ENCODE measurements at places on chromosomes 4 and X.

DNA sequence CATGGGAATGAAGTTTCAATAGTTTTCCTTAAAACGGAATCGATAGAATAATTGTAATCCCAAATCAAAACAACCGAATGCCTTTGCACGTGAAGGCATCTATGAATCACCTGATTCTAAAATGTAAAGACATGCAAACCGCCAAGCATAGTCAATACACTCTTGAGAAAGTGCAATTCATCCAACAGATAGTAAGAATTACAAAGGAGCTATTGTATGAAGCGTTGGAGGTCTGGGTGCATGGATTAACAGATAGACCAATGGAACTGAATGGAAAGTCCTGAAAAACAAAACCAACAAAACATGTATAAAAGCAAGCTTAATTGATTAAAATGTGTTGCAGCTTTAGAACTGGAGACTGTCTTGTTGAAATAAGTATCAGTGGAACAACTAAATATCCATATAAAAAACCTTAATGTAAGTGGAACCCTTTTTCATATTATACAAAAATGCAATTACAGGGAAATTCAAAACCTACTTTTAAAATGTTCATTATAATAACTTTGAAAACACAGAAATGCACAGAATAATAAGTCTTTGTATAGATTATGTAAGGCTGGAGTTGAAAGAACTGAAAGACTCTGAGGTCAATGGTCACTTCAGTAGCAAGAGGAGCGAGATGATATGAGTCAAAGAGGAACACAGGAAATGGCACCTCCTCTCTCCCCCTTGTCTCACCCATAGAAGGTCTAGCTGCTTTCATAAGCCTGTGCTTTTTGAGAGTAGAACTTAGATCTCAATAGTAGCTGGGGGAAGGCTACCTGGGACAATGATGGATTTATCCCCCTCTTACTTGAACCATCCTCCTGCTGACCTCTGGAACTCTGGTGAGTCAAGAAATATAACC lies 20.1 kb downstream of the MAGEC2 start:
- no peak for DNase-seq

DNA sequence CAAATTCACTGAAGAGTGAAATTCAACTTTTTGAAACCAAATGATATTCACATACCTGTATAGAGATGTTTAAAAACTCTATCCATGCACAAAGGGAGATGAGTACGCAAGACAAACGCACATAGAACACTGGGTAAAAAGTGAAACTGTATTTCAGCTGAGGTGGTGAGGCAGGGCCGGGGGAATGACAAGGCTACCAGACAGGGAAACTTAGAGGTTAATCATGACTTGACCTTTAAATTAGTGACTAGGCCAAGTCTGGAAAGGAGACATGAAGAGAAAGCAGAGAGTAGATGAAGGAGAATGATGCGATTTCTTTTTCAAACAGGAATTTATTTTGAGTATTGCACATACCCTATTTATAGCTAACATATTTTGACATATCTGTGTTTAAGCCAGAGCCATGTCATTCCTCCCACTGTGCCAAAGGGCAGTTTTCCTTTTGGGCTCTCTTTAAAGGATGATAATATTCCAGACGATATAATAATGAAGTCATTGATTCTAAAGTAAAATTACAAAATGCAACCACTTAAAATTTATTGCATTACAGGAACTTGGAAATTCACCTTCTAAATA lies 49.4 kb downstream of the ARHGEF6 start:
- no peak for DNase-seq

DNA sequence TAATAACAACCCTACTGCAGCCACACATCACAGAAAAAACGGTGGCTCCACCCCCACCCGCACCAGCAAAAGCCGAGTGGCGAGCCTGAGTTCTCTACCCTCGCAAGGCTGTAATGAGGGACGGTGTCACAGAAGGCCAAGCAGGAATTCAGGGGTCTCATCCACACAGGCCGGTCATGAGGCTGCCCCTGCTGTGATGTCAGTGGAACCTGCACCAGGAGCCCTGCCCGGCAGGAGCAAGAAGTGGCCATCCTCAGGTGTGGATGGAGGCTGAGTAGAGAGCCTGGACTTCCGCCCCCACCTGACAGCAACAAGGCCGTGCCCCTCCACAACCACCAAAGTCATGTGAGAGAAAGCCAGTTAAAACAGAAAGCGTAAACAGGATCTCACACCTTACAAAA lies 20.6 kb downstream of the LYAR start:
- no peak for DNase-seq

DNA sequence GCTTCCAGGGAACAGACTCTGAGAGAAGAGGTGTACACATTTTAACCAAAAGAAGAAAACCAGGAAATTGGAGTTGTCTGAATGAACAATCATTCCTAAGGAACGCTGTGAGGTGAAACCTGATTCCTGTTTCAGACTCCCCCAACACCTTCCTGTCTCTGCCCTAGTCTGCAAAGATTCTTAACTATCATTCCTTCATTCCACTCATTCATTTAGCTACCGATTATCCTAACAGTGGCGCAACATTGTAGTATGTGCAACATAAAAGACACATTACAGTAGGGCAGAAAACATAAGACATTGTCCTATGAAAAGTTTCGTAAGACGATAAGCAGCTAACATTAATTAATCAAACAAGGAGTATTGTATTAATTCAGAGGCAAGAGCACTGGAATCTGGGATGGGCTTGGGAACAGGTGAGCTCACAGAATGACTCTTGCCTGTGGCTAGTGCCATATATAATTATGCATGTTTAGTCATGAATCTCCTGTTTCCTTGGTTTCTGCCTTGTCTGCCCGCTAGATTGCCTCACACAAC lies 23.8 kb upstream of the ADH7 start:
- DNase-seq = no peak

- DNase-seq = no peak
Observed at GRCh38 chr4:164779080-164779479, 25.1 kb downstream of the SMIM31 start.

DNA sequence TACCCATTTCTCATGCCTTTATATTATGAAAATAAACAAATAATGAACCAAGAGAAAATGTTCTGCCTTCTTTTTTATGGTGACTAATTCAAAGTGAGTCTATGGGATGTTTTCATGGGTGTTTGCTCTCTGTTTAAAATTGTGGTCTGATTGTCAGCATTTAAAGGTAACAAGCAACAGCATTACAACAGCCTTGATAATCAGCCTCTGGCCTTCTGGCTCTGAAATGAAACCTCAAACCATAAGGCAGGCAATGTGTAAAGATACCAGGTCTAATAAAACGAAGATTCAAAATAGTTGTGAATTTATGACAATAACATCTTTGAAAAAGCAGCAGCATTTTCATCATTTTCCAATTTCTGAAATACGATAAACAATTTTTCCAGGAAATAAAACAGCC lies 63.7 kb downstream of the FAM13A start:
- no peak for DNase-seq

DNA sequence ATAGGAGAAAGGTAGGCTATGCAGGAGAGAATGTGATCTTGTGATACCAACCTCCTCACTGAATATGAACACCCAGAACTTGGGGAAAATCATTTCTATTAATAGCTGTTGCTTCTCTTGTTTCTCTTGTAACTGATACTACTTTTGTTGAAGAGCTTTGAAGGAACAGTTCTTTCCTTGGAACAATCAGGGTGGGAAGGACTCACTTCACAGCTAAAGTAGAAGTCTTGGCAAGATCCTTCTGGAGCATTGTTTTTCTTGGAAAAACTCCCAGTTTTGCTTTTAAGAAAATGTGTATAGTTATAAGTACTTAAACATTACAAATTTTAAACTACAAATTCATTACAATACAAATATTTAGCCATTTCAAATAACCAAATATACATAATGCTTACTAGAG lies 19.1 kb upstream of the XK start:
- DNase-seq = no peak

- DNase-seq = no peak
Observed at GRCh38 chrX:131477498-131477897, 66.4 kb upstream of the OR13H1 start.

DNA sequence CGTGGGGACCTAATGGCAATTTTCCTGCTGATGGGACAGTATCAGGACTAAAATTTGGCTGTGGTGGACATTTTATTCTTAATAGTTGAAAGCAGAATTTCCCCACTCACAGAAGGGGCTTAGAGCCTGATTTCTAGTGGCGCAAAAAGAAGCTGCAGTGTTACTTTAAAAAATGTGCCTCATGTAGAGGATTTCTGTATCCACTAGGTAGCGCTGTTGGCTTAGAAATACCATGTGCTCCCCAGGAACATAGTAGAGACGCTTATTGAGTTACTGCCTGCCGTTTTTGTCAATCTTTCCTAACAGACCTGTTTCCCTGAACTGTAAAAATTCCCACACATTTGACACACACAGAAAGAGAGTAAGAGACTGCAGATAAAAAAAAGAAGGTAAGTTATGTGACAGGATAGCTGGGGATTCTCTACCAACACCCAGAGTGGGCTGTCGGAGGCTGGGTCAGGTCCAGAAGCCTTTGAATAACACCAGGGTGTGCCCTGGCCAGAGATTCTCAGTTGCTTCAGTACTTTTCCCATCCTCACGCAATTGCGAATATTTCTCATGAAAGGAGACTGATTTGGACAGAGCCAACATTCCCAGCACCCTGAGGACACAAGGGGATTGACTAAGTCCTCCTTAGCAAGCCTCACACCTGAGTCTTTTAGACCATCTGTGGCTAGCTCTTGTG lies 88.4 kb downstream of the ZXDA start:
- DNase-seq = peak; percentile 67

- DNase-seq = no peak
Observed at GRCh38 chr4:16609170-16609758, 289.2 kb downstream of the LDB2 start.

DNA sequence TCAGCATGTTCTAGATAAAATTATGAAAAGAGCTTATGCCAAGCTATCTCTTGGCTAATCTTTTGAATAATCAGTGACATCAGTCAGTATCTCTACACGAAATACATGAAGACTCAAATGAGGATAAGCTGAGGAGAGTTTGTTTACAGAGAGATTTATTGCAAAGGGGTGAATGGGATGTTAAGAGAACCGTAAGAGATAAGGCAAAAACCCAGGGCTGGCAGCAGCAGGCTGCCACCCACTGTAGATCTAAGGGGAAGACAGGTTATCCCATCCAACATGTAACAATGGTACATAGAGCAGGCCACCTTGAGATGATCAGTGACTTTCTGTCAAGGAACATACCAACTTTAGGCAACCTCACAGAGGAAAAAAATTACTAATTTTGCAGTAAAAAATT lies 432.1 kb upstream of the NR3C2 start:
- no peak for DNase-seq

DNA sequence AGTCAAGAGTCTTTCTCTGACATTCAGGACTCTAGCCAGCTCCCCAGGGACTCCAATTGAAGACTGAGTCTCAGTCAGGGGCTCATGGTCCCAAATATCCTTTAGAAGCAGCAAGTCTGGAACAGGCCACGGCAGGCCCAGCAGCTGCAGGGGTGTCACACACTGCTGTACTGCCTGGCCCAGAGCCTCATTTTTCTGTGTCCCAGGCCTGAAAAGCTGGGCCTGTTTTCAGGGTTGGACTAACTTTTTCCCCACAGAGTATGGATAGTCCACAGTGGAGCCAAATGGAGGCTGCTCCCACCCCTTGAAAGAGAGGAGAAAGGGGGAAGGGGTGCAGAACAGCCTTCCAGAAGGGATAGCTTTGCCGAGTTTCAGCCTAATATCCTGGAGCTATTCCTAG lies 146.8 kb upstream of the NALF2 start:
- no peak for DNase-seq

- DNase-seq = no peak
Observed at GRCh38 chr4:131613824-131614216, 1535.3 kb upstream of the PCDH10 start.

DNA sequence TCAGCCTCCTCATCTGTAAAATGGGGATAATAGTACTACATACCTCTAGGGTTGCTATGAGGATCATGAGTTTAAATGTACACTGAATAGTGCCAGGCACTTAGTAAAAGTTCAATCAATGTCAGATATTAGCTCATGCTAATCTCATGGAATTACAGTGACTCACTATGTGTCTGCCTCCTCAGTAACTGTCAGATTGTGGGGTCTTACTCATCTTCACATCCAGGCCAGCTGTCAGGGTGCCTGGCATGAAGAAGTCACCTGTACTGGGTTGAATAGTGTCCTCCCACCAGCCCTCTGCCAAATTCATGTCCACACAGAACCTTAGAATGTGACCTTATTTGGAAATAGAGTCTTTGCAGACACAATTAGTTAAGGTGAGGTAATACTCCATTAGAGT lies 54.3 kb upstream of the STIM2 start:
- DNase-seq = no peak

DNA sequence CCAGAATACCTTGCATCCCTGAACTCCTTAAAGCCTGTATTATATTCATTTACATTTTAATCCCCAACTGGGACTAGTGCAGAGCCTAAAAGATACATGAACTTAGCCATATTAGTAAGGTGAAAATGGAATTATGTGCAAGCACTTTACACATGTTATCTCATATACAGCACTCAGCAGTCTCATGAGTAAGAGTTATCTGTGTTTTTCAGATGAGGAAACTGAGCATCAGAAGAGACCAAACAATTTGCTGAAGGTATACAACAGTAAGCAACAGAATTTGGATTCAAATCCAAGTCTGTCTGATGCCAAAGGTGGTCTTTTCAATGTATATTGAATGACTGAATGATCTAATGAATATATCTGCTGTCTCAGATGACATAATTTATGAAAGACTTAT lies 12.3 kb downstream of the ATP7A start:
- DNase-seq = no peak

GRCh38 chr4:105504744-105505143 lies 30.9 kb upstream of the PPA2 start:
- DNase-seq = no peak

DNA sequence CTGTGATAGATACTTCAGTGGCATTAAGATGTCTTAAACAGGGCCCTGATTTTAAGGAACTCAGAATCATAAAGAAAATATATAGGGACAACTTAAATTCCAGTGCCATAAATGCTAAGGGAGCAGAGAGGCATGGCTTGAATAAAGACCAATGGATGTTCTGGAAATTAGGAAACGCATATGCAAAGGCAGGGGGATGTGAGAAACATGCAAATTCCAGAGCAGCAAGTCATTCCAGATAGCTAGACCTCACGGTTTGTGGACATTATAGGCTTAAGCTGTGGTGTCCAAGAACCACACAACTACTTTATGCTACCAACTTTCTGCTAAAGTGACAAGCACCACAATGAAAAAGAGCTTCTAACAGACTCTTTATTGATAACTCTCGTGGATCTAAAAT lies 132.6 kb upstream of the ANK2 start:
- DNase-seq = no peak

DNA sequence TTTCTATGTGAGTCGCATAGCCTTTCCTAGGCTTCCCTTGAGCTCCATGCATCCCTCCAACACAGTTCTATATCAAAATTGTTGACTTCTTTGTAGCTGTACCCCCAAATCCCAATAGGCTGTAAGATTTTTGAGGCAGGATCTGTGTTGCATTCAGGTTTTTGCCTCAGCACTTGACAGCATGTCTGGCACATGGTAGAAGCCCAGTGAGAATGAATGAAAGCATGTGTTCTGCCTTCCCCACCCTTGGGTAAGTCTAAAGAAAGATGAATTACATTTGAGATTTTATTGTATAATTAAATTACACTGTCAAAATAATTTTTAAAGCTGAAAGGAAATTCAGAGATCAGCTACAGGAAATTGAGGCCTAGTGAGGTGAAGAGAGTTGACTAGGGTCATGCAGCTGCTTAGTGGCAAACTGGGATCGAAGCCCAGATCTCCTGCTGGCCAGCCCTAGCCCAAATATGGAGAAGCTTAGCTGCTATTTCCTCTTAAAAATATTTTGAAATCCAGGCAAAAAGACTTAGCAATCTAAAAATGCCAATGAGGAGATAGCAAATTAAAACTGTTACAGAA lies 122.5 kb downstream of the SPATA18 start:
- no peak for DNase-seq
